Endothelial cell of umbilical vein (primary cell): ENCODE measurements at places on chromosomes 7 and 10. TPM values are rescaled to one million over a fixed set of nuclear protein-coding genes. Genes with fewer than 3 reads are reported as not detected.

C10orf105 gene
- total RNA-seq = not detected in 2 replicates

LBX1 gene
- not detected in 2 replicates for total RNA-seq

NIPSNAP2 gene
- 50.5 and 53.6 TPM in 2 replicates for total RNA-seq

IFIT2 gene
- 0.51 and 1.4 TPM in 2 replicates for total RNA-seq

WASHC2A gene
- total RNA-seq = 45.1 and 50.1 TPM in 2 replicates

FRMD4A gene
- 148 and 155 TPM in 2 replicates for total RNA-seq

CTAGE4 gene
- total RNA-seq = 0.30 TPM in 1 of 2 replicates, not detected in the other

SAP25 gene
- total RNA-seq = 2.4 and 3.2 TPM in 2 replicates

CPVL gene
- not detected in 2 replicates for total RNA-seq

SLC35G1 gene
- total RNA-seq = 3.3 and 4.1 TPM in 2 replicates

TAS2R3 gene
- 1.3 and 2.0 TPM in 2 replicates for total RNA-seq

PRPF18 gene
- 21.0 and 23.1 TPM in 2 replicates for total RNA-seq

SORCS1 gene
- not detected in 2 replicates for total RNA-seq

SOSTDC1 gene
- not detected in 2 replicates for total RNA-seq

CTAGE6 gene
- total RNA-seq = 0.40 TPM in 1 of 2 replicates, not detected in the other

TMEM229A gene
- total RNA-seq = not detected in 2 replicates

NRAP gene
- total RNA-seq = not detected in 2 replicates

TWNK gene
- 10.9 and 12.3 TPM in 2 replicates for total RNA-seq

ATP6V0E2 gene
- 21.5 and 27.8 TPM in 2 replicates for total RNA-seq
